ENCODE measurements at places on chromosomes 2 and 18.

- DNase-seq, result no peak
Observed at GRCh38 chr2:35114765-35115164, 1240.8 kb upstream of the CRIM1 start.

- no peak for DNase-seq
Observed at GRCh38 chr2:160063271-160063670, 856 bp upstream of the PLA2R1 start.

DNA sequence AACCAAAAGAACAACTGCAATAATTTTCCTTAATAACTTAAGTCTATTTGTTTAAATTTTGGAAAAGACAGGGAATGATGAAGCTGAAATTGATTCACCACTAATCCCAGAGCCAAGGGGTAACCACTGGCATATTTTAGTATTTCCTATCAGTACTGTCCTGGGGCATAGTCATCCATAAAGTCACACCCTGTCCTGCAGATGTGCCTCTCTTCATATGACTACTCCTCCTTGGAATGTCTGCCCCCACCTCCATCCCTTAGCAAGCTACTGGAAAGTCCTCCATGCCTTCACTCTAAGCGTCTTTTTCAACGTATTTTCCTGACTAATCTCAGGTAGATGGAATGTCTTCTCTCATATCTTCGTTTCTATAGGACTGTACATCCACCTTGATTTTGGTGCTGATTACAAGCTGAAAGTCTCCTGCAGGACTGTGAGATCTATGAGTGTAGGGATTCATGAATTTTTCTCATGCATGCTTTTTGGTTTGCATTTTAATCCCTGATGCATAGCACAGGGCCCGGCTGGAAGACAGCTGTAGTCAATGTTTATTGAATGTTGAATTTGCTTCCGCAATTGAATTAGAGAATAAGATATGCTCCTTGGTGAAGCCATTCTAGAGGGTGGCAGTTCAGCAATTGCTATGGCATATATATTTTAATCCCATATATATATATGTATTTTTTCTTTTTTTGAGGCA lies 85.6 kb downstream of the MOGAT1 start:
- DNase-seq, result no peak

DNA sequence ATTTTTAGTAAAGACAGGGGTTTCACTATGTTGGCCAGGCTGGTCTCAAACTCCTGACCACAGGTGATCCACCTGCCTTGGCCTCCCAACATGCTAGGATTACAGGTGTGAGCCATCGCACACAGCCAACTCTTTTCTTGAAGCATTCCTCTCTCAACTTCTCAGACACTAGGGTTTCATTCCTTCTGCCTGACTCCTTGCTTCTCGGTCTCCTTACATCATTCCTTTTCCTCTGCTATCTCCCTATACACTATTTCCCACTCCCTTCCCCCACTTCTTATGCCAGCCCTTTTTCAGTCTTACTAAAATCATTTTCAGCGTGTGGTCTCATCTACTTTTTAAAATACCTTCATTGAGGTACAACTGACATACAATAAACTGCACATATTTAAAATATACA lies 6.1 kb downstream of the SOS1 start:
- DNase-seq, result no peak

DNA sequence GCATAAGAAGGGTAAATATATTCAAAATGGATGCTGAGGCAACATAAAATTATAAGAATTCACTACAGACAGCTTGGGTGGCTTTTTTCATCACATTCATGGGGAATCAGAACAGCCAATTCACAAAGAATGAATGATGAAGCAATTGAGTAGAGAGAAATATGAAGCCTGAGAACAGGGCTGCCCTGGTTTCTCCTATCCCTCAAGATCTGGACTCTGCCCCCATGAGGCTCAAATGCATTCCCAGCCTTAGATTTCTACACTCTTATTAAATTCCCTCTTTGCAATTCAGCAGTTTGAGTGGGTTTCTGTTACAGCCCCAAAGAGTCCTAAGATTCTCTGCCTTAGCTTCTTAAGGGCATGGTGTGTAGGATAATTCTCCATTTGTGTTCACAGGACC lies 172.5 kb downstream of the MAIP1 start:
- no peak for DNase-seq

- DNase-seq, result no peak
Observed at GRCh38 chr2:233354971-233355574, 779 bp downstream of the DGKD start.

DNA sequence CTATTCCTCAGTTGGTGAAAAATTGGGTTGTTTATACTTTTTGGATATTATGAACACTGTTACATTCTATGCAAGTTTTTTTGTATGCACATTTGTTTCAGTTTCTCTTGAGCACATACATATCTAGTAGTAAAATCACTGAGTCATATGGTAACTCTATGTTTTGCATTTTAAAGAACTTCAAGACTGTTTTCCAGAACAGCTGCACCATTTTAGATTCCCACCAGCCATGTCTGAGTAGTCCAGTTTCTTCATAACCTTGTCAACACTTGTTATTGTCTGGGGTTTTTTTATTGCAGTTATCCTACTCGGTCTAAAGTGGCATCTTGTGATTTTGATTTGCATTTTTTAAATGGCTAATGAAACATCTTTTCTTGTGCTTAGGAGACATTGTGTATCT lies 100.3 kb upstream of the OTOS start:
- DNase-seq, result no peak

DNA sequence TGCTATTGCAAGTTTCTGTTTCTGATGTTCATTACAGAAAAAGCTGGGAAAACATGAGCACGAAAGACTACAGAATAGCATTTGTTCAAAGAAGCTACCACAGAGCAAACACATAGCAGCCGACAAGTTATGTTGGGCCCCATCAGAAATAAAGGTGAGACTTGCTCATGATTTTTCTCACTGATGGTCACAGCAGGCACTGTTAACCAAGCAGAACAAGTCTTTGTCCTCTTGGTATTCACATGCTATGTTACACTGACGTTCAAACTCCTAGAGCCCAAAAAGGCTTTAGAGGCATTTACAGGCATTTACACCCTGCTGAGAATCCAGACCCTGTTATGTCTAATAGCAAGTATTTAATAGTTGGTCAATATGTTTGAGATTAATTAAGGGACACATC lies 235.0 kb upstream of the HNMT start:
- no peak for DNase-seq

DNA sequence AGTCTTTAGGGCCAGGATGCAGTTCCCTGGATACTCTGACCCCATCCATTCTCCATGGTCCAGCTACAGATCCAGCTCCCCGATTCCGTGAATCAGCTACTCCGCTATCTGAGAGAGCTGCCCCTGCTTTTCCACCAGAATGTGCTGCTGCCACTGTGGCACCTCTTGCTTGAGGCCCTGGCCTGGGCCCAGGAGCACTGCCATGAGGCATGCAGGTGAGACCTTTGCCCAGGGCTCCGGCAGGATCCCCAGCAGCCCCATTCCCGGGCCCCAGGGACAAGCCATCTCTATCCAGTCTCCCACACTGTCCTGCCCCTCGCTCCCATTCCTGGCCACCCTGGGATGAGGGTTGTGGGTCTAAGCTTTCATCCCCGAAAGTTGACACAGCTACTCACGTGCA lies 7.5 kb downstream of the TMEM214 start:
- no peak for DNase-seq

- DNase-seq, result no peak
Observed at GRCh38 chr2:215019521-215020145, 118.8 kb downstream of the ABCA12 start.

DNA sequence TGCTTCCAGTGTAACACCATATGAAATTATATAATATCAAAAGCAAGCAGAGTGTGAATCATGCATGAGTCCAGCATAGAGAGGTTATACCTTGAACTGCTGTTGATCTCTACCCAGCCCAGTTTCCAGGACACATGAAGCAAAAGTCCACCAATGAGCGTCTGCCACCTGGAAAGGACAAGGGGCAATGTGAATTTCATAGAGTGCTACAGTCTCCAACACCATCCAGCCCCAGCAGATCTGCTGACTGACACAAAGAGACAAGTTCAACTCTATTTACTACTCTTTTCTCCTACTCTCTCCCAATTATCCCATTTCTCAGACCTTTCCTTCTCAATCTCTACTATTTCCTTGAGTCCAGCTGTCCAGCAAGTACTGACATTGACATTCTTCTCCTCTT lies 31.8 kb upstream of the RIOK3 start:
- DNase-seq, result no peak

GRCh38 chr2:239296020-239296932 lies 104.5 kb downstream of the HDAC4 start:
- no peak for DNase-seq

DNA sequence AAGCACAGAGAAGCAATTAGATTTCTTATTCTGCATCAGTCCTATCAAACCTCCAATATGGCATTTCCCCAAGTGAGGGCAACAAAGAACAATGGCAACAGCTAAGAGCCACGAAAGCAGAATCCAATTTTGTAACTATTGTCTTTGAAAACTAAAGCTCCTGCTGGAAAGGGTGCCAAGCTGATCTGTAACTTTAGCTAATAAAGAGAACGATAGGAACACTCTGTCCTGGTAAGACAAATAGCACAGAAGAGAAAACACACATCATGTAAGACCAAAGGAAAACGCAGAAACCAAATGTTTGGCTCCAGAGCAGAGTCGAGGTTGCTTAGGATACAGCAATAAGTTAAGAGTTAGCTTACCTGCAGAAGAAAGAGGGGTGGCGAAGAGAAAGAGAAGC lies 160.5 kb downstream of the STK39 start:
- no peak for DNase-seq

DNA sequence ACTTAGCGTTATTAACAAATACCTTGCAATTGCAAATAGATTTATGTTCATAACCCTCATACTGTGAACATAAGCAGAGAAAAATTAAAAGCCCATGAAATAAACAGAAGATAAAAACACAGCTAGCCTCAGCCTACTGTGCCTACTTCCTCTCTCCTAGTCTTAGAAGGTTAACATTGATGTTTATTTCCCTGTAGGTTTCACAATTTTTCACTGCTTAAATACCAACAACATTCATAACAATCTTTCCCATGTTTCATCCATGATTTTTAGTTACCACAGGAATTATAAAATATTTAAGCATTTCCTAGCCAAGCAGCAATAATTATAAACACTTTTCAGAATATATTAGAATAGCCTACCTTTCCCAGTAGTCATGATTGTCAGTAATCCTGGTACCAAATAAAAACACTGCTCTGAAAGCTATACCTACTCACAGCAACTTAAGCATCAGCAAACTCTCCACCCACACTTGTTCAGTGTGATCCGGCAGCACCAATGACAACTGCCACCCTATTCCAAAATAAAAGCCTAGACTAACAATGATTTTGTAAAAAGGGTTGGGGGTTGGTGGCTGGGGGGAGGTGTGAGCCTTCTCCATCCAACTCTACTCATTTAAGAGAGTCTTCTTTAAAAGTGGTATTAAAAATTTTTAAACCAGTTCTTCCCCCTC lies 40.6 kb upstream of the RNU4ATAC start:
- DNase-seq, result no peak

- DNase-seq, result peak; percentile 64
Observed at GRCh38 chr2:218852911-218853667, 6.5 kb upstream of the WNT6 start.

DNA sequence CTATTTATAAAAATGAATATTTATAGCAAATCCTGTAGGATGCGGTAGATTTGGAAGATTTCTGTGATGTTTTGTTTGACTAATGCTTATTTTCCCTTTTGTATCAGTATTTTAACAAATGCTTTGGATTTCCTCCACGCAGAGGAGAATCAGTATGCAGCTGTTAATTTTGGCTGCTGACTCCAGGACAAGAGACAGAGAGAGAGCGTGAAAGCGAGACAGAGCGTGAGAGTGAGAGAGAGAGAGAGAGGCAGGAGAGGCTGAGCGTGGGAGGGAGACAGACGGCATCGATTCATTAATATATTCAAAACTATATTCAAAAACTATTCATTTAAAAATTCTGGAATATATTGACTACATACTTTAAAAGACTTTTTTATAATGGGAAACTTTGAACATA lies 62.5 kb downstream of the RRM2 start:
- no peak for DNase-seq

- DNase-seq, result no peak
Observed at GRCh38 chr2:184681642-184682321, 83.5 kb downstream of the ZNF804A start.

- no peak for DNase-seq
Observed at GRCh38 chr2:44560941-44561340, 199.2 kb downstream of the CAMKMT start.

GRCh38 chr2:660586-661359 lies 16.4 kb downstream of the TMEM18 start:
- DNase-seq, result no peak

DNA sequence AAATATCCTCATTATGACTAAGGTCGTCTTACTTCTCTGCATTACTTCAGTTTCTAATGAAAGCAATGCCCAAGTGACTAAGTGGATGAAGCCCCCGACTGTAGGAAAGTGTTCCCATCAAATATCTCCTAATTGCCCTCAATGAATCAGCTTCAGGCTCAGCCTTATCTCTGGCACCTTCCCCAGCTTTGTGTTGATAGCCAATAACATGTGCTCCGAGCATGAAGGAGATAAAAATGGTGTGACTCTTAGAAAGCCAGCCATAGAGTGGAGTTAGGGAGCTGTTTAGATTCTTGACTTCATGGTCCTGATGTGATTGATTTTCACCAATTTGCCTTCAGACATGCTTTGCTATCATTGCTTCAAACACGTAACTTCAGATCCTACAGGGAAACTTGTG lies 339.2 kb upstream of the NRP2 start:
- DNase-seq, result no peak

GRCh38 chr2:190637281-190637734 lies 11.6 kb upstream of the NAB1 start:
- no peak for DNase-seq

DNA sequence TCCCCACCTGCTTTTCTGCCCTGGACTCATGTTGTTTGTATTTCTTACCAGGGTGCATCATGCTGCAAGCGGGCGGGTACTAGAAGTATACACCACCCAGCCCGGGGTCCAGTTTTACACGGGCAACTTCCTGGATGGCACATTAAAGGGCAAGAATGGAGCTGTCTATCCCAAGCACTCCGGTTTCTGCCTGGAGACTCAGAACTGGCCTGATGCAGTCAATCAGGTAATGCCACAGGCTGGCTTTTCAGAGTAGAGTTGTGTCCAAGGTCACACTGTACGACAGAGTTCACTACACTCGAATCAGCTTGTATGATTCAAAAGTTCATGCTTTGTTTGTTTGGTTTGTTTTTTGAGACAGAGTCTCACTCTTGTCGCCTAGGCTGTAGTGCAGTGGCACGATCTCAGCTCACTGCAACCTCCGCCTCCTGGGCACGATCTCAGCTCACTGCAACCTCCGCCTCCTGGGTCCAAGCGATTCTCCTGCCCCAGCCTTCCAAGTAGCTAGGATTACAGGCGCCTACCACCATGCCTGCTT lies 19.4 kb downstream of the SRSF7 start:
- DNase-seq, result no peak

- DNase-seq, result no peak
Observed at GRCh38 chr18:29002747-29003146, 825.8 kb upstream of the CDH2 start.

GRCh38 chr2:27736890-27737204 lies 34.7 kb upstream of the MRPL33 start:
- no peak for DNase-seq

- no peak for DNase-seq
Observed at GRCh38 chr2:64626963-64627760, 26.6 kb downstream of the SERTAD2 start.

GRCh38 chr2:65153515-65153914 lies 23.6 kb upstream of the RAB1A start:
- DNase-seq, result no peak

- DNase-seq, result no peak
Observed at GRCh38 chr2:160075171-160075570, 12.8 kb upstream of the PLA2R1 start.

- no peak for DNase-seq
Observed at GRCh38 chr2:215906458-215906857, 106.9 kb downstream of the MREG start.
